ENCODE measurements at places on chromosomes 5 and 9.

DNA sequence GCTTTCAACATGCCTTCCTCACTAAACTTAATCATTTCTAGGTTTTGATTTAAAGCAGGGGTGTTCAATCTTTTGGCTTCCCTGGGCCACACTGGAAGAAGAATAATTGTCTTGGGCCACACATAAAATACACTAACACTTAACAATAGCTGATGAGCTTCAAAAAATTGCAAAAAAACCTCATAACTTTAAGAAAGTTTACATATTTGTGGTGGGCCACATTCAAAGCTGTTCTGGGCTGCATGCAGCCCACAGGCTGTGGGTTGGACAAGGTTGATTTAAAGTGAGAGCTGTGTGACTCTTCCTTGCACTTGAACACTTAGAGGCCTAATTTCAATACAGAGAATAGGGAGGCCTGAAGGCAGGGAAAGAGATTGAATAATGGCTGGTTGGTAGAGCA lies 598.3 kb downstream of the EFNA5 start:
- DNase-seq, result no peak

DNA sequence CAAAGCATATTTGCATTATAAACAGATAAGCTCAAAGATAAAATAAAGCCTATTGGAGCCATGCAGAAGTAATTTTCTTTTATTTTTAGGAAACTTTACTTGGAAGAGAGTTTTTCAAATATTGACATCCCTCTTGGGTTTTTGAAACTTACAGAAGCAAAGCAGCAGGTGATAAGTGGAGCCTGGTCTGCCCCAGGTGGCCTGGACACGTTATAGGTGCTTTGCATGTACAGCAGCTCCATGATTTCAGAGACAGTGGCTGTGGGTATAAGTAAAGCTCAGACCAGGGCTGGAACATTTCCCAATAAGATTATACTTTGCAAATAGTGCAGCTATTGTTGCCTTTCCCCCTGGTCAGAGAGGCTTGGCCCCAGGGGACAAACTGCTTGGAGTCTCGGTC lies 51.5 kb downstream of the CCDC192 start:
- no peak for DNase-seq

DNA sequence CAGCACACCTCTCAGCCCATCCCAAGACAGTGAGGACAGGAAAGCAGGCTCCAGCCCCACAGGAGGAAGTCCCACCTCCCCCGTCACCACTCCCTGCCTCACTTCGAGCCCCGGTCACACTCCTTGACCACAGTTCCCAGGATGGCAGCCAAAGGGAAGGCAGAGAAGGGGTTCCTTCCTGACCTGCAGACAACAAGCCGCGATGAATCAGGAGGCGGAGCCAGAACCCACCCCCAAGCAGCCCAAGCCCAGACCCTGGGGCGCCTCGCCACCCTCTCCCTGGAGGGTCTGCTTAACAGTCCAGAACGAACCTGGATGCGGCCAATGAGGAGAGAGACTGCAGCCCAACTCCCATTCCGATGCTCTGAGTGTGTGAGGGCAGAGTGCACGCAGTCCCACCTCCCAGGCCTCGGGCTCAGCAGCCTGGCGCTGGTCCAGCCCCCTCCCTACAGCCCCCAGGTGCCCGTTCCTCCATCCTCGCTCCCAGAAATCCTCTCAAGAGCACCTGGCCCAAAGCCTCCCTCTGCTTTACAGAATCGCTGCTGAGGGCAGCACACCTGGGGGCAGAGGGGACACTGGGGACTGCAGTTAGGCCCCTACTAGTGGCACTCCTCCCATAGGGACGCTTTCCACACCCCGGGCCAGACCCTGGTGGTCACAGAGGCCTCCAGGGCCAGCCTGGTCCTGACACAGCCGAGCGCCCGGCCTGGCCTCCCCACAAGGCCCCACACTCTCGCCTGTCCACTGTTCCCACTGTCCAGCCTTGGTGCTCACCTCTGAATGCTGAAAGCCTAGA lies 69.6 kb upstream of the LRRTM2 start:
- DNase-seq, result no peak

- no peak for DNase-seq
Measured at GRCh38 chr5:45037927-45038326, 229.2 kb downstream of the MRPS30 start.

- DNase-seq, result no peak
Measured at GRCh38 chr5:67808340-67808739, 407.2 kb upstream of the PIK3R1 start.

- no peak for DNase-seq
Measured at GRCh38 chr9:83563360-83563759, 25.2 kb upstream of the FRMD3 start.
